ENCODE measurements at places on chromosomes 6 and 20.

DNA sequence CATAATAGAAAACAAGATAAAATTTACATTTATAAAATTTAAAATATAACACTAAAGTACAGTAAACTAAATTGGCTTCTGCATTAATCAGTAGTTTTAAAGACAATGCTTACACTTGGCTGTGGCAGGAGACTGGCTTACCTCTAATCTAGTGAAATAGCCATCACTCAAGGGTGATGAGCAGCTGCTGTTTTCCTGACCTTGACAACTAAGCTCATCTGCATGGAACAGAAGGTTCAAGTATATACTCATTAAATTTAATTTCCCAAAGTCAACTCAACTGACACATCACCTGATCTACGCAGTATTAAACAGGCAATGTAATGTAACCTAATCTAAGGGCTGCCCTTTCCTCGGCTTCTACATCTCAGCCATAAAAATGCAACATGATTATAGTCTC, 14.5 kb downstream of the TMX4 start:
- no peak for DNase-seq

GRCh38 chr6:105380634-105381033, 22.2 kb downstream of the PREP start:
- no peak for DNase-seq

- DNase-seq = no peak
Measured at GRCh38 chr20:48734104-48734749, 93.6 kb downstream of the PREX1 start.

DNA sequence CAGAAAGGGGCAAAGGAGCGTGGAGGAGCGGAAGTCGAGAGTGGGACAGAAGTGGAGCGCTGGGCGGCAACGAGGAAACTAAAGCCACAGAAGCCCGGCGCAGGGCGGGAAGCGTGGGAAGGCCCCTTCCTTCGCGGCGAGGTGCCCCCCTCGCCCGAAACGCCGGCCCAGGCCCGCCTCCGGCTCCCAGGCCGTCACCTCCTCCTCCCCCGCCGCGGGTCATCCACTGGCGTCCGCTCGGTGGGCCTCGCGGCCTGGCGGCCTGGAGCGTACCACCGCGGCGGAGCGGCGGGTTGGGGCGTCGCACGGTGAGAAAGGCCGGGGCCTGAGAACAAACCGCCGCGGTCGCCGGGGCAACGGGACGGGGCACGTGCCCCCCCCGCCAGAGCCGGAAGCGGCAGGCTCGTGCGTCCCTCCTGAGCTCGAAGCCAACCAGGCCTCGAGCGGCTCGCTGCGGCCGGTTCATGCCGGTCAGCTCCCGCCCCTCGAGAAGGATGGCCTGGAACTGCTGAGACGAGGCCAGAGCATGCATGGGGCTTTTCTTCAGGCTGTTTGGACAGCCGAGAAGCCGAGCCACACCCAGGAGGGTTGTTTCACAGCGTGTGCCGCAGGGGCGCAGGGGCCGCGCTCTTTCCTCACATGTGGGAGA, at the start of gene TCP11:
Gene TCP11 (minus strand): TSS at position 333 of the 649 bp plus-strand sequence. CDS start 469 bp downstream, outside the sequence.
- no peak for DNase-seq

GRCh38 chr6:139545206-139546105, 171.0 kb upstream of the CITED2 start:
- no peak for DNase-seq

GRCh38 chr6:55182016-55182650, 7.8 kb downstream of the HCRTR2 start:
- no peak for DNase-seq

GRCh38 chr6:80251321-80251720, 144.8 kb downstream of the BCKDHB start:
- DNase-seq = no peak

DNA sequence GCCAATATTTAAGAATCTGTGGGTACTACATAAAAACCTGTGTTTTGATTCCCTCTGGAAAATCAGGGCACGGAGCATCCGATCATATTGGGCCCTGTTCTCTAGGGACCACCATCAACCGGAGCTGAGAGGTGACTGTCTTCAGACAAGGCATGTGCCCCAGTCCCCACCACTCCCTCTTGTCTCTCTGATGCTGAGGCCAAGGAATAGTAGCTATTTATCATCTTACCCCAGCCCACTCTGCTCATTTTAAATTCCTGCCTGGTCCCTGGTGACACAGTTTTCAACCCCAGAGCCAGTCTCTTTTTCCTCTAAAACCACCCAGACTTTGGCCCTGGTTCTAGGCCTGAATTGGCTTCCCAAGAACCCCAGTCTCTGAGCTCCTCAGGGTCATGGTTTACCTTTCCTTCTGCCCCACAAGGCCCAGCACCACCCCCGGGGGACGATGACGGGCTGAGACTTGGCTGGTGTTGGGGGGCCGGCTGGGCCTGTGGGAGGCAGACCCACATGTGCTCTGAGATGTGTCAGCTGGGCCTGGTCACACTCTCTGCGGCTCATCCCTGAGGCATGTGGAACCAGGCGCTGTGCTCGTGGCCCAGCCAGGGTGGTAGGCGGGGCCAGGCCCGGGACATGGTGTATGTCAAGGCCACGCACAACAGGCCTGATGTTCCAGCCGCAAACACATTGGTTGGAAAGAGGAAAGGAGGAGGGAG, 114.4 kb downstream of the CEBPB start:
- DNase-seq = no peak

DNA sequence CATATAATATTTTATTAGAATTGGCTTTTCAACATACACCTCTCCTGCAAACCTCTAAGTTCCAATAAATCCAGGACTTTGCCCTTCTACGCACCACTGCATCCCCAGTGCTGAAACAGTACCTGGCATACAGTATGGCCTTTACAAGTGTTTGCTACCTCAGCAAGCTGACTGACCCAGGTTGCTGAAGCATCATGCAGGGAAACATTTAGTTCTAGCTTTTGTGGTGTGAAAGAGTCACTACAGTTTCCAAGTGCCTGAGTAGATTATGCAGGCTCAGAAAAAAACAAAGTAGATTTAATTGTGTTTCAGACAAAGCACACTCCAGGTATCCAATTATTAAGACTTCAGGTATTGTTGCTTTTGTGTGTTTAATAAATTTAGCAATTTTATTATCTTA, 614.2 kb upstream of the NRSN1 start:
- no peak for DNase-seq

- no peak for DNase-seq
Measured at GRCh38 chr6:10451828-10452509, 37.1 kb upstream of the TFAP2A start.

GRCh38 chr20:37919389-37920040, 16.6 kb downstream of the VSTM2L start:
- DNase-seq = no peak

GRCh38 chr20:8118760-8119159, 13.3 kb upstream of the PLCB1 start:
- DNase-seq = no peak

DNA sequence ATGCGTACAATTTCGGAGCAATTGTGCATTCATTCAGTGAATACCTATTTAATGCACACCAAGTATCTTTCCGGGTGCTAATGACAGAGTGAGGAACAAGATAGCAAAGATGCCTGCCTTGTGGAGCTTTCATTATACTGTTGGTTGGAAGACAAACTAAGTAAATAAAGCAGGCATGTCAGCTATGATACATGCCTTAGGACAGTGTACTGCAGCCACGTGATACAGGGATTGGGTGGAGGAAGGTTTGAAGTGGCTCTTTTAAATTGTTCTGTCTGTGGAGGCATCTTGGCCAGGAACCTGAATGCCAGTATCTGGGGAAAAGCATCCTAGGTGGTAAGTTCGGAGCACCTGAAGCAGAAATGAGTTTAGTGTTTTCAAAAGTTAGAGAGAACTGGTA, 3.0 kb upstream of the OTOR start:
- DNase-seq = no peak

Data from NCI-H526 treated with DMSO at 0.1 percent for 48 hours (cell line).